NCI-H1930 (cell line): ENCODE measurements at places on chromosomes 3 and 15.

DNA sequence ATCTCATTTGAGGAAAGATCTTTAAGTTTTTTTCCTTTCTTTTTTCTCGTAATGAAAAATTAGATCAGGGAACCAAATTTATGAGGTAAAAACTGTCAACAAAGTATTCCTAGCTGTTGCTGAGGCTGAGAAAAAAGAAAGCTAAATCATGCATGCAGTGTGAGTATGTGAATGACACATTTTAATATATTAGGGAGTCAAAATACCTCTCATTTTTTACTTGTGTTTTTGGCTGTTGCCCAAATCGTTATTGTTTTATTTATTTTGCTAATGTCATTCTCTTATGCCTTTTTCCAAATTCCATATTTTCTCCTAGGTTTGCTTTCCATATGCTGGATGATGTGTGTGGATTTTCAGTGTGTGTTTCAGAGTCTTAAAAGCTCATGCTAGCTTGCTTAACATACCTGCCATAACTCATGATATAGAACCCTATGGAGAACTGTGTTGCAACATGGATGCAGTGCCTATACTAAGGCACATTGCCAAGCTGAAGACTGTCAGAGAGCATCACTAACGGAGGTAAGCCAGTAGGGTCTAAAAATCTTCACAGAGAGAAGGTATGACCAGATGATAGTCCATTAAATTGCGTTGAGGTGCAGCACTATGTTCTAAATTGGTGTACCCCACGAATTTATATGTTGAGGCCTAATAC lies 629.5 kb upstream of the KCNMB2 start:
- no peak for DNase-seq

DNA sequence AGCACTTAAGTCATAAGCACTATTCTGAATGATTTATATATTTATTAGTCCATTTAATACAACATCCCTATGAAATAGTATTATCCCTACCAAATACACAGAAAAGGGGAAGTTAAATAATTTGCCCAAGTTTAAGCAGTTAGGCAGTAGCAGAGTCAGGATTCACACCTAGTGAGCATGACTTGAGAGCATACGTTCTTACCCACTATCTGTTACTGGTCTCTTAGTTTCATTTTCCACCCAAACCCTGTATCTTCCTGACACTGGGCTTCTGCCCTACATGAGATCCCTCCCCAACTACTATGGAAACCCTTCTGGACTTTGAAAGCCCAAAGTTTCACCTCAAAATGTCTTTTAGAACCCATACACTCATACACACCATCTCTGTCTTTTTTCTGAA lies 4.4 kb upstream of the ATOSA start:
- no peak for DNase-seq

GRCh38 chr15:91150502-91151160 lies 50.6 kb downstream of the SV2B start:
- no peak for DNase-seq

DNA sequence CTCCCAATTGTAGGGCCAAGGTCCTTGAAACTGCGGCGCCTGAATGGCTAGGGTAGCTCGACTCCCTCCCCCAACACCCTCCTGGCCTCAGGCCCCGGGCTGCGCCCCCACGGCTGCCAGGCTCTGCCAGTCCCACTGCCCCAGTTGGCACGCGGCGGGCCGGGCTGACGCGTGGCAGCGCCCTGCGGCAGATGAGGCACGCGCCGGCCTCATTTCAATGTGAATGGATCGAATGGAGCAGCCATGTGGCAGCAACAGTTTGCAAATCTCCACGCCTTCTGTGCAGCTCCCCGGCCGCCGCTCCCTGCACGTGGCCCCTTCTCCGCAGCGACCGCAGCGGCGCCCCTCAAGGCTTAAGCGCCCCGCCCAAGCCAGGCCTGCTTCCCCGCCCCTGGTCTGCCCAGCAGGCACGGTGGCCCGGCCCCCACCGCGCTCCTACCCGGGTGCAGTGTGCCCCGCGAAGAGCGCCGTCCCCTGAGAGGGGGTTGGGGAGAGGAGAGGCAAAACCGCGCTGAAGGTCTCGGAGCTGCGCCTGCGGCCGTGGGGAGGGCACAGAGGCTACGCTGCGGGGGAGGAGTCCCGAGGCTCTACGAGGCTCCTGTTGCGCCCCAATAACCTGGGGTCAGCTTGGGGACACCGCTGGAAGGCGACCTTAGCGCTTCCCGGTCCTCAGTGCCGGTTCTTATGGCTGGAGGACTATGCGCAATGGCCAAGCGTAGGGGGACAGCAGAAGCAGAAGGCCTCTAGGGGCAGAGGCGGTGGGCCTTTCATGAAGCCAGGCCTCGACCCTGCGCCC lies 3.1 kb upstream of the DLL4 start:
- no peak for DNase-seq

- DNase-seq, result no peak
These were observed 7.7 kb upstream of the DIPK2A start for GRCh38 chr3:143963946-143964345.

GRCh38 chr3:189833266-189833665 lies 202.1 kb downstream of the TP63 start:
- no peak for DNase-seq

GRCh38 chr3:180294282-180295027 lies 257.7 kb upstream of the PEX5L start:
- no peak for DNase-seq

- DNase-seq, result no peak
These were observed 55.7 kb upstream of the CP start for GRCh38 chr3:149277331-149277813.

DNA sequence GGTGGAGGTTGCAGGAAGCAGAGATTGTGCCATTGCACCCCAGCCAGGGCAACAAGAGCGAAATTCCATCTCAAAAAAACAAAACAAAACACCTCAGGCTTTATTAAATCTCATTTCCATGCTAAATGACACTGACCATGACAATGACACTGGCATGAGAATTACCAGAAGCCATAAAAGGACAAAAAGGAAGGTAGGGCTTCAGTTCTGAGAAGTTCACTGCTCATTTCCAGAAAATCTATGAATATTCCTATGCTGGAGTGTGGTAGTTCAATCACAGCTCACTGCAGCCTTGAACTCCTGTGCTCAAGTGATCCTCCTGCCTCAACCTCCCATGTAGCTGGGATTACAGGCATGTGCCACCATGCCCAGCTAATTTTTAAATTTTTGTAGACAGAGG lies 44.7 kb downstream of the PCNP start:
- DNase-seq, result no peak

- DNase-seq, result no peak
These were observed 52.4 kb upstream of the CMSS1 start for GRCh38 chr3:99765042-99765942.

DNA sequence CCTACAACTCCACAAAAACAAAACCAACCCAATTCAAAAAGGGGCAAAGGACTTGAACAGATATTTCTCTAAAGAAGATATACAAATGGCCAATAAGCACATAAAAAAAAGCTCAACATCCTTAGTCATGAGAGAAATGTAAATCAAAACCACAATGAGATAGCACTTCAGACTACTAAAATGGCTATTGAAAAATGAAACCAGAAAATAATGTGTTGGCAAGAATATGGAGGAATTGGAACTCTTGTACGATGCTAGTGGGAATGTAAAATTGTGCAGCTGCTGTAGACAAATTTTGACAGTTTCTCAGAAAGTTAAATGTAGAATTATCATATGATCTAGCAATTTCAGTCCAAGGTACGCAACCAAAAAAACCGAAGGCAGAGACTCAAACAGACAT lies 29.0 kb downstream of the KY start:
- no peak for DNase-seq

DNA sequence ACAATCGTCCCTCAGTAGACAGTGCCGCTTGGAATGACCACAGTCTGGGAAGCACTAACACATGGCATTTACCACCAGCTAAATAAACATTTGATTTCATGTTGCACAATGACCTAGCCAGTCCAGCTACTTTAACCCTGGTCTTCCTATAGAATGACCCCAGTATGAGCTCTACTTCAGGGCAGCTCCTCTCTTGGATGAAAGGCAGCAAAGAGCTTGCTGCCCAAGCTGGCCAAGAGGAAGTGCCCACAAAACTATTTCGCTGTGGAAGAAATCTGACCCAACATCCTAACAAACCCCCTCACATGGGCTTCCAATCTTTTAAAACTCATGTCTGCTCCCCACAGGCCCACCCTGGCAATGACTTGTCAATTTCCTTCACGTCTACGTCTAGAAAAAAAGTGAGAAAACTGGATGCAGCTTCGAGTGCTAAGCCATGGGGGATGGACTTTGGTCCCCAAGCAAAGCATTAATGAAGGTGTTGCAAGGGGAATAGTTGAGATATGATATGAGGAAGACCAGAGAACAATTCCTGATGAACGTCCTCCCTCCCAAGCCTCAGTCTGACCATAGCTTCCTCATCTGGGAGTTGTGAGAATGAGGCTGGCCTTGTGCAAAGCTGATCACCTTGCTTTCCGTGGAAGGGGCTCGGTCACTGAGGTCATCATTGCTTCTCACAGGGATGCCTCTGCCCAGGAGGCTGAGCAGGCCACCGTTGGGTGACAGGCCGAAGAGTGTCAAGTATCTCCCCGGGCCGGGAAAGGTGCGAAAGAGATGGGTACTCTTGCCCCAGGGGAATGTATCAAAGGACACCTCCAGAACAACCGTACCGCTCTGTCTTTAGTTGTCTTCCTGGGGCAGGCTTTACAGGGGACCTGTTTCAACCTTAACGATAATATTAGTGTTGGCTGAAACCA lies 964 bp downstream of the SLC25A20 start:
- DNase-seq, result no peak

GRCh38 chr3:178525251-178525650 lies 11.0 kb upstream of the KCNMB2 start:
- no peak for DNase-seq

GRCh38 chr3:139129892-139130291 lies 85.2 kb upstream of the PRR23C start:
- DNase-seq, result no peak

GRCh38 chr3:135927155-135927554 lies 38.4 kb upstream of the PPP2R3A start:
- no peak for DNase-seq

- DNase-seq, result no peak
These were observed 89.6 kb downstream of the THRB start for GRCh38 chr3:24405057-24405456.

- no peak for DNase-seq
These were observed 434.2 kb upstream of the ONECUT1 start for GRCh38 chr15:53224371-53224770.

DNA sequence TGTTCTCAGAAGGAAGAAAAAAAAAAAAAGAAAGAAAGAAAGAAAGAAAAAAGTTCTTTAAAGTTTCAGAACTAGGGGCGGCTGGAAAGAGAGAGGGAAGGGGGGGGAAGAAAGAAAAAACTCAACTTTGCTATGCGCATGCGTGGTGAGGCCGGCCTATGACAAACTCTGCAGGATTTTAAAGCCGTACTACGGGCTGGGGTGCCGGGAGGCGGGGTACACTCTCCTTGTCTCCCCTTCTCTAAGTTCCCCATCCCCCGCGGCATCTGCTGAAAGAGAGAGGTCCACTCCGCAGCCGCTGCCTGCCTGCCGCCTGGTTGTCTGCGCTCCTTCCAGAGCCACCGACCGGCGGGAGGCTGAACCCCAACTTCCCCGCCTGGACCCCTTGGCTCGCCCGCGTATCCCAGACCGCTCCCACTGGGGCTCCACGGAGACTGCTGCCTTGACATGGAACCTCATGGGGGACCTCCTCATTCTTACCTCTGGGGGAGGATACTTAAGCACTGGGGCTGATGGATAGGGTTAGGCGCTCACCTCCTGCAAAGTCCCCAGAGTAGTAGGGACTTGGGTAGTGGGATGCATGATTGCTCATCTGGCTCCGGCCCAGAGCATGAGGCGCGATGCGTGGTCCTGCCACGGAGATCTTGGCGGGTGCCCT lies 1.4 kb upstream of the WNT5A start:
- no peak for DNase-seq

DNA sequence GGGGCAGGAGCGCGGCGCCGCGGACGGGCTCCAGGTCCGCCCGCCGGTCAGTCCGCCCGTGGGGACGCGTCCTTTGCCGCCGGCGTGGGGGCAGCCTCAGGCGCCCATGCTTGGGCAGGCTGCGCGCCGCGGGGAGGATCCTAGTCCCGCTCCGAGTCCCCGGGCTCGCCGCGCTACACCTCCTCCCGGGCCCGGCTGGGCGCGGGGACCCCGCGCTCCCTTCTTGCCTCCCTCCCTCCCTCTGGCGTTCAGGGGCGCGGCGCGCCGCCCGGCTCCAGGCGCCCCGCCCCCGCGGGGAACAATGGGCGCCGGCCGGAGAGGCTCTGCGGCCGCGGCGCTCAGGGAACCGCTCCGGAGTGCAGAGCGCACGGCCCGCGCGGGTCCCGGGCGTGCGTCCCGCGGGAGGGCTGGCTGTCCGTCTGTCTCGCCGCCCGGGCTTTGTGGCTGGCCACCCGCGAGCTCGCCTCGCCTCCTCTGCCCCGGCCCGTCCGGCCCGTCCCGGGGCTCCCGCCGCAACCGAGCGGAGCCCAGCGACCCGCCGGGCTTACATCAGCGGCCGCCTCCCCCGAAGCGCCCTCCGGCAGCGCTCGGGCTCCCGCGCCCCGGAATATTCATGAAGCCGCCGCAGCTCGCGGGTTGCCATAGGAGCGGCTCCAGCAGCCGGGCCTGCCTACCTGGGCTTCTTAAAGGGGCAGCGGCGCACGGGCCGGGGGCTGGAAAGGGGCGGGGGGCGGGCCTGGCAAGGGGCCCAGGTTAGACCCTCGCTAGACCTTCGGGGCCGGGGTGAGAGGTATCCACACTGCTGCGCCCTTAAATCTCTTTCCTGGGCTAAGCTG lies at the start of gene HCN4:
Gene HCN4, minus strand, starts transcription at position 658 of the 836 bp plus-strand sequence. CDS start 688 bp downstream, outside the sequence.
- no peak for DNase-seq

DNA sequence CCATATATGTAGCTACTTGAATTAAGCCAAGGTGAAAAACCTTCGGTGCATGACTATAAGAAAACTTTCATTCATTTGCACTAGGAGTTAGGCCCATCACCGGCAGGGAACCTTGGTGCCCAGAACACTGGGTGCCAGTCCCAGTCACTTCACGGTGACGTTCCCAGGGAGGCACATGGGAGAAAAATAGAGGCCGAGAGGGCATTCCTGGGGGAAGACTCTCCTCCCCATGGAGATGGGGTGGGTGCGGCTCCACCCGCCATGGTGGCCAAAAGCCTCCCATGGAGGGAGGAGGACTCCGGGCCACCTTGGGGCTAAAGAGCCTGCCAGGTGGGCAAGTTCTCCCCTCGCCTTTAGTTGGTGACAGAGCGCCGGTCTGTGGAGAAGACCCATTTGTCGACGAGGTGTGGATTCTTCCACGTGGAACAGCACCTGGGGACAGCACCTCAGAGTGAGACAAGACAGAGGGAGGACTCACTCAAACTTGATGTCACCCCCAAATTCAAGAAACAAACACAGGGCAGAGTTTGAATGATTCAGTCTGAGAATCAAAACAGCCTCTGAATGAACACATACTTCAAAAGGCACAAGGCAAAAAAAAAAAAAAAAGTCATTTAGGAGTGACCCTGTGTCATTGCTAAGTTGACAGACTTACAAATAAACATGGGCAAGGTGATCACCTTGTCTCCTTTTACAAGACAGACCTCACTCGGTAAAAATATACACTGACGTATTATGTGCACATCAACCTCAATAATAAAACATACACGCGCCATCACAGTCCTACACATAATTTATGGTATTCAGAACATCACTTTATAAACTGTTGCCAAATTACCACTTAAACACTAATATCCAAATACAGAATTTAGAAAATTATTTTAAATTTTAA lies 38.6 kb downstream of the ZXDC start:
- DNase-seq, result no peak
